ENCODE measurements at places on chromosomes 11 and 22.

GRCh38 chr11:33344611-33345010 lies 87.4 kb downstream of the HIPK3 start:
- no peak for DNase-seq
- no peaks in the 10 kb centered on the region for H3K27me3 ChIP-seq
- H3K27ac ChIP-seq, result no peak overlapping the region
- peaks cover 32% of the 10 kb centered on the region for H3K36me3 ChIP-seq

- no peaks in the 10 kb centered on the region for H3K36me3 ChIP-seq
- DNase-seq, result no peak
- H3K4me1 ChIP-seq, result peaks cover 53% of the 10 kb centered on the region
- H3K27ac ChIP-seq, result no peak overlapping the region
- no peaks in the 10 kb centered on the region for H3K27me3 ChIP-seq
Measured at GRCh38 chr11:12712132-12712531, 37.9 kb downstream of the TEAD1 start.

DNA sequence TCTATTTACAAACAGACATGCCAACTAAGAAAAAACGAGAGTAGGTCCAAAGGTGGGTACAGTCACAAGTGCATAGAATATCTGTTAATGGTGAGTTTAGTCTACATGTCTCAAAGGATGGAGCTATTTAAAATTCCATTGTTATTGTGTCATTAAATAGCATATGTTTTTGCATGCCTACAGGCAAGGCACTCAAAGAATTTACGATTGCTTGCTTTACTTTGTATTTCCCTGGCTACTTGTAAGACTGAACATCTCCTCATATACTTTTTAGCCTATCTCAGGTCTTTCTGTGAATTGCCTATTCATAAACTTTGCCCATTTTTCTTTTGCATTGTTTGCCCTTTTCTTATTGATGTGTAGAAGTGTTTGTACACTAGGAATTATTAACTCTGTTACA lies 39.7 kb downstream of the DEUP1 start:
- no peaks in the 10 kb centered on the region for H3K27me3 ChIP-seq
- no peak for DNase-seq
- no peak overlapping the region for H3K4me3 ChIP-seq

DNA sequence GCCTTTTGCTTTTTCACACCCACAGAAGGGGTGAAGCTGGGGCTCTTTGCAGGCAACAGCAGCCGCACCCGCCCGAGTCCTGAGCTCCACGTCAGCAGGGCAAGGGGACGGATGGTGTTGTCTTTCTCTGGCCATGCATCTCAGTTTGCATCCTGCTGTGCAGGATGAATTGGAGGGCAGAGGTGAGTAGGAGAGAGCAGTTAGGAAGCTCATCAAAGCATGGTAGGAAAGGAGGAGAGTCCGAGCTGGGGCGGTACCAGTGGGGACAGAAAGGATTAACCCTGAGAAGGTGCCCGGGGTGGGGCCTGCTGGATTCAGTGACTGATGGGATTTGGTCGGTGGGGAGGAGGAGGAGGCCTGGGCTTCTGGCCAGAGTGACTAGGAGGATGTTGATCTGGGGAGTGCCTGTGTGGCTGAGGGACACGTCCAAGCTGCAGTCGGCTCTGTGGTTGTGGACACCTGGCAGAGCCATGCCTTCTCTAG lies 14.6 kb downstream of the FAM83F start:
- H3K27ac ChIP-seq, result peak overlapping the region; percentile 70
- H3K36me3 ChIP-seq, result peaks cover 21% of the 10 kb centered on the region
- peak overlapping the region; percentile 29 for H3K4me3 ChIP-seq
- DNase-seq, result peak; percentile 63
- peaks cover 57% of the 10 kb centered on the region for H3K4me1 ChIP-seq
- H3K27me3 ChIP-seq, result no peaks in the 10 kb centered on the region

GRCh38 chr11:70487756-70488155 lies 89.4 kb downstream of the CTTN start:
- no peaks in the 10 kb centered on the region for H3K27me3 ChIP-seq
- H3K4me3 ChIP-seq, result no peak overlapping the region
- no peak for DNase-seq

DNA sequence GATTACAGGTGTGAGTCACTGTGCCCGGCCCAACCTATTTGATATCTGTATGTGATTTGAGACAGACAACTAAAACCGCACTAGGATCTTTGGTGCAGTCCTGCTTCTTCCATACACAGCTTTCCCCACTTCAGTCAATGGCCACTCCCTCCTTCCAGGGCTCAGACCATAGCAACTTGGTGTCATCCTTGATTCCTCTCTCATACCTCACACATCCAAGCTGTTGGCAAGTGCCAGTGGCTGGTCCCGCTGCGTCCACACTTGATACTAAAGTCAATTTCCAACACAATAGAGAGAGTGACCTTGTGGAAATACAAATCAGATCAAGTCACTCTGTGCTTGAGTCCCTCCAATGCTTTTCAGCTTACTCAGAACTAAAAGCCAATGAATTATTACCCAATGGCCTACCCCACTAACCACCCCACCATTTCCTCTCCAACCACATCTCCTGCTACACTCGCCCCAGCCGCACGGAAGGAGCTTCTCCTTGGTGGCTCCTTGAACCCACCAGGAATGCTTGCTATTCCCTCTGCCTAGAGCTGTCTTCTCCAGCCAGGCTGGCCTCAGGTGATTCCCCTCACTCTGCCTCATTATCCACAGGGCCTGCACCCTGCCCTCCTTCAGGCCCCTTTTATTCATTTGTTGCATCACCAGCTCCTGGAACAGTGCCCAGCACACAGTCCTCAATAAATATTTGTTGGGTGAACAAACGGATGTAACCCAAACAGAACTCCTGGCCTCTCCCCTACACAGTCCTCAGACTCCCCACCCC lies 12.9 kb downstream of the ABTB2 start:
- H3K27ac ChIP-seq, result peak overlapping the region; percentile 29
- no peaks in the 10 kb centered on the region for H3K36me3 ChIP-seq
- H3K4me1 ChIP-seq, result peaks cover 21% of the 10 kb centered on the region
- H3K4me3 ChIP-seq, result no peak overlapping the region
- no peaks in the 10 kb centered on the region for H3K27me3 ChIP-seq

DNA sequence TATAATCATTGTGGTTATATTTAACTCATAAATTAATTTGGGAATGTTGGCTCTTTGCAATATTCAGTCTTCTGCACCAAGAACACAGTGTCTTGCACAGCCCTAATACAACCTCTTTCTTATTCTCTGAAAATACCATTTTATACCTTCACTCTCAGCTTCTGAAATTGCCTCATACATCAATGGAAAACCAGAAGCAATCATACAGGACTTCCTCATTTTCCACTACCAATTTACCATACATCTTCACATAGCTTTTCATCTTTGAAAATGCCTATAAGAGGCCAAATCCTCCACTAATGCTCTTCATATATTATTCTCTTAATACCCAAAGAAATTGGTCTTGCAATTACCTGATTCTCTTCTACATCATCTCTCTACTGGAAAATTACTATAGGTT lies 4.3 kb upstream of the OR2AG1 start:
- peaks cover 2% of the 10 kb centered on the region for H3K27me3 ChIP-seq
- no peak for DNase-seq
- no peak overlapping the region for H3K27ac ChIP-seq
- no peak overlapping the region for H3K4me3 ChIP-seq

- peaks cover 45% of the 10 kb centered on the region for H3K4me1 ChIP-seq
- no peak overlapping the region for H3K4me3 ChIP-seq
- H3K27ac ChIP-seq, result no peak overlapping the region
- no peak for DNase-seq
Measured at GRCh38 chr11:120571476-120571875, 59.9 kb downstream of the GRIK4 start.

GRCh38 chr11:36711104-36711825 lies 113.2 kb upstream of the RAG2 start:
- peaks cover 18% of the 10 kb centered on the region for H3K27me3 ChIP-seq
- H3K4me1 ChIP-seq, result no peaks in the 10 kb centered on the region
- no peak overlapping the region for H3K27ac ChIP-seq
- no peak for DNase-seq
- no peak overlapping the region for H3K4me3 ChIP-seq

- peaks cover 13% of the 10 kb centered on the region for H3K36me3 ChIP-seq
- DNase-seq, result no peak
- H3K4me1 ChIP-seq, result peaks cover 39% of the 10 kb centered on the region
Measured at GRCh38 chr22:44291265-44291664, 21.5 kb downstream of the SHISAL1 start.

DNA sequence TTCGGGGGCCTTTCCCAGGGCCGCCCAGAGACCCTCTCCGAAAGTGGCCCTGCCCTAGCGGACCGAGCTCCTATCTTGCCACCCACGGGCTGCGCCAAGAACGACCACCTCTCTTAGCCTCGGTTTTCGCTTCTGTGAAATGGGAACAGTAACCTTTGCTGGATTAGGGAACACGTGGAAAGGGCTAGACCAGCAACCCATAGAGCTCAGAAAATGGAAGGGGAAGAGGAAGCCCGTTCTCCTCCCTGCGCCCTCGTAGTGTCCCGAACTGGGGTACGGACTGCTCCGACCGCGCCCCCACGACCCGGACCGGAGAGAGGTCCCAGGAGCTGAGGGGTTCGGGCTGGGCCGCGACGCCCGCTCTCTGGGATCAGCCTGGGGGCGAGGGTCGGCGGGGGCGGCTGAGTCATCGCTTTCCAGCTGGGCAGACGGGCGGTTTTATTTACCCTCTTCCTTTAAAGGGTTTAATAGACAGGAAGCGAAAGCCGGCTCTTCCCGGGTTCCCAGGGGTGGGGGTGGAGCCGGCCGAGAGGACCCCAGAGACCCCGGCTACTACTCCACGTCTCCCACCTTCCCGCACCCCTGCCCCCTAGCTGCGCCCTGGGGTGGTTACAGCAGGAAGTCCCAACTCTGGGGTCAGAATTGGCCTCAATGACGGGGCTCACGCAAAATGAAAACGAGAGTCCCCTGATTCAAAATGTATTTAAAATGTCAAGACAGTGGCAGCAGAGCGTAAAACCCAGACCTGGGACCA lies 907 bp upstream of the PHLDA2 start:
- H3K4me3 ChIP-seq, result peak overlapping the region; percentile 72
- peaks cover 42% of the 10 kb centered on the region for H3K27me3 ChIP-seq
- H3K27ac ChIP-seq, result no peak overlapping the region
- peak; percentile 58 for DNase-seq

DNA sequence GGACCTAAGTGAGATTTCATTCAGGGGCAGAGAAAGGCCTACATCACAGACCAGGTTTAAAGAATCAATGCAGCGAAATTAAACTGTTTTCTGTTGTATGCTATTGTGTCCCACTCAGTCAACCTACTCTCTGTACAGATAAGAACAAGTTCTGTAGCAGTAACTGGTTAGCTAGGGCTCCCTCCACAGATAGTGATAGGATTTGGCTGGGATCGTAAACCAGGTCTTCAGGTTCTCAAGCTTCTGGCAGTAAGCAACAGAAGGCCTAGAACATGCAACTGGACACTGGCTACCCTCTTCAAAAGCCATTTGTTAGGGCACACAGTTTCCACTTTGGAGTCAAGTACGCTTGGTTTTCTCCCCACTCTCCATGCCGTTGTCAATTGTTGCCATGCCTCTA lies 69.2 kb downstream of the GDPD4 start:
- no peaks in the 10 kb centered on the region for H3K4me1 ChIP-seq
- DNase-seq, result no peak
- H3K36me3 ChIP-seq, result no peaks in the 10 kb centered on the region
- H3K4me3 ChIP-seq, result no peak overlapping the region
- no peak overlapping the region for H3K27ac ChIP-seq

DNA sequence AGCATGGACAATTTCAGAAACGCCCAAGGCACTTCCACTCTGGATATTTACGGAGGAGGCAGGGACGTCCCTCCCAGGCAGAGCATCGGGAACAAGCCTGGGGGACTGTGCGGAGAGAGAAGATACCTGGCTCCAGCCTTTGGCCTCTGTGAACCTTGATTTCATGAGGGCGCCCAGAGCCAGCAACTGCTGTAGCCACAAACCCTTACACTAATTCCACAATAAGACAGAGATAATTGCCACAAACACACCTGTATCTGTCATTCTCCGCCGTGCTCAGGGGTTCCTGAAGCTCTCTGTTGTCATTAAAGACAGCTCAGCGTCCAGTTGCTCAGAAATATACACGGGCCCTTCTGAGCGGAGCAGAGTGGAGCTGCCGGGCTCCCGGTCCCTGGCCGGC lies 1292.1 kb downstream of the TBC1D22A start:
- no peaks in the 10 kb centered on the region for H3K27me3 ChIP-seq
- no peaks in the 10 kb centered on the region for H3K4me1 ChIP-seq
- DNase-seq, result no peak
- no peaks in the 10 kb centered on the region for H3K36me3 ChIP-seq

DNA sequence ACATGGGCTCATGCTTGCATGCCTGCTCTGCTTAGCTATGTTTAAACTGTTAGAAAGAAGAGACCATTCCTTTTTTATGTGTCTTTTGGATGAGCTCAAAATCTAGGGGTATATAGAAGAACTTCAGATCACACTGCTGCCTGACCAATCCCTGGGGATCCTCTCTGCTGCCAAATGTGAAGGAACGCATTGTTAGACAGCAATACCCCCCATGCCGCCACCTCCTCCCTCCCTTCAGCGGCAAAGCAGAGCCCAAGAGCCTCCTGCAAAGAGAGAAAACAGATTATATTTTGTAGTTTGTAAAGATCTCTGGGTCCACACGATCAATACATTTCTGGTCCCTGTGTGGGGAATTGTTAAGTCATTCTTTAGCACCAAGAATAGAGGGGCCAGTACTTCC lies 677.6 kb downstream of the NTM start:
- H3K27ac ChIP-seq, result no peak overlapping the region
- H3K36me3 ChIP-seq, result no peaks in the 10 kb centered on the region
- H3K27me3 ChIP-seq, result no peaks in the 10 kb centered on the region
- H3K4me3 ChIP-seq, result no peak overlapping the region
- no peak for DNase-seq
- H3K4me1 ChIP-seq, result peaks cover 43% of the 10 kb centered on the region

DNA sequence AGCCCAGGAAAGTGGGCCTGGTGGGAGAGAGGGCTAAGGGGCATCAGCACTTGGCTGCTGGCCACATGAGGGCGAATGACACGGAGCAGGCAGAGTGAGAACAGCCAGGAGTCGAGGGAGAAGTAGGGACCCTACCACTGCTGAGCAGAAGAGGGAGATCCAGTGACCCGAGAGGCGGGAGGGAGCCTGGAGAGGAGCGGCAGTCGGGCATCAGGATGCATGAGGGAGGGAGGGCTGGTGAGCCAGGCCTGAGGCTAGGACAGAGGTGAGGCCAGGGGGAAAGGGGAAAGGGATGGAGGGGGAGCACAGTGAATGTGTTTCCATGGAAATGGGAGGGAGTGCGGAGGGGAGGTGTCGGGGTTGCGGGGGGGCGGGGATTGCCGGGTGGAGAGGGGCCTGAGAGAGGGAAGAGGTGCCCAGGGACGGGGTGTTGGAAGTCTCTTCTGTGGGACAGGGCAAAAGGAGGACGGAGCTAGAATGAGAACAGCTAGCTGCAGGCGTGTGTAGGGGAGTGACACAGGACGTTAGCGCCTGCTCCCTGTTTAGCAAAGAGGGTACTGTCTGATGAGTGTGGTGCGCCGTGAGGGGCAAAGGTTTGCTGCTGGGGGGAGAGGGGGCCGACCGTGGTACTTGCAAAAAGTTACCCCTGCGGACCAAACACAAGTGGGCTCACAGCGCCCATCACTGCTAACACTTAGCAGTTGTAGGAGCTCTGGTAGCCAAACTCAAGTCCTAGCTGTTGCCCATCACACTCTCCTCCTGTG lies 37.1 kb upstream of the WNT11 start:
- H3K27ac ChIP-seq, result no peak overlapping the region
- H3K4me1 ChIP-seq, result peaks cover 21% of the 10 kb centered on the region
- peak overlapping the region; percentile 62 for H3K4me3 ChIP-seq
- peak; percentile 64 for DNase-seq
- H3K27me3 ChIP-seq, result peaks cover 34% of the 10 kb centered on the region

Measured in WTC11 (cell line).